Skin of body (tissue), 3 donors: ENCODE measurements at places on chromosomes 16 and 17. TPM values are rescaled to one million over a fixed set of nuclear protein-coding genes. Genes with fewer than 3 reads are reported as not detected.

The SLC2A4 gene
- total RNA-seq = 11.7 TPM

The CA5A gene
- total RNA-seq = not detected

GRCh38 chr16:51041546-51041945 lies 109.5 kb downstream of the SALL1 start:
- no peak for DNase-seq

DNA sequence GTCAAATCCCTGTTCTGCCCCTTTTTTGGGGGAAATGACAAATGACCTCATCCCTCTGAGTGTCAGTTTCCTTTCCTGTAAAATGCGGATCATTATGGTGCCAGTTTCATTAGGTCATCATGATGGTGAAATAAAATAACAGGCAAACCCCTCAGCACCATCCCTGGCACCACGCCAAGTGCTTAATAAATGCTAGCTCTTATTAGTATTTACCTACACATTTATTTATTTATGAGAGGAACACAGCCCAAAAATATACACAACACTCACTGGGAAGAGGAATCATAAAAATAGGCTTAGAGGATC lies 28.6 kb upstream of the GPRC5B start:
- DNase-seq = no peak

DNA sequence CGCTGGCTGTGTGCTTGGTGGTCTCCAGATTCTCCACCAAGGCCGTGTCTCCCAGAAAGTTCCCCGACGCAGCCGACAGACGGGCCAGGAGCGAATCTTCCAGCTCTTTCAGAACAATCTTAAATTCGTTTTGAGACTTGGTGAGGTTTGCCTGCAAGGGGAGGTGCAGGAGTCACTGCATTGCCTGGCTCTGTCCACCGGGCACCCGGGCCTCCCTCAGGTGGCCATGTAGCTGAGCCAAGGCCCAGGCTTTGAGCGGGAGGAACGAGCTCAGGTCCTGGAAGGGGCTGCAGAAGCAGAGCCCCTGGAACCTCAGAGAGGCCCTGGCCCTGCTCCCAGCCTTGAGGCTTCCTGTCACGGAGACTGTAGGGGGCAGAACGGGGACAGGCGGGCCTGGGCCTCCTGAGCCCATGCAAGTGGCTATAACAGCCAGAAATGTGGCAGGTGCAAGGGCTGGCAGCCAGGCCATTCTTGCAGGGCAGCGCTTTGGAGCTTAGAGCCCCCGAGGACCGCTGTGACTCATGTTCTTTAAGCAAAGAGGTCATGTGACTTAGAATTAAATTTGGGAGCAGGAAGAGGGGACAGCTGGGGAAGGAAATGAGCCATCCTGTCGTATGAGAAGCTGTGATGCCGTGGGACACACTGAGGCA lies 72.4 kb downstream of the PGS1 start:
- DNase-seq = no peak
